ENCODE measurements at places on chromosomes 4 and X.

GRCh38 chr4:73533515-73534422 is 52.2 kb downstream of the AFM start:
- DNase-seq, result no peak

- no peak for DNase-seq
Observed at GRCh38 chrX:4805502-4805901, 1092.1 kb upstream of the PRKX start.

DNA sequence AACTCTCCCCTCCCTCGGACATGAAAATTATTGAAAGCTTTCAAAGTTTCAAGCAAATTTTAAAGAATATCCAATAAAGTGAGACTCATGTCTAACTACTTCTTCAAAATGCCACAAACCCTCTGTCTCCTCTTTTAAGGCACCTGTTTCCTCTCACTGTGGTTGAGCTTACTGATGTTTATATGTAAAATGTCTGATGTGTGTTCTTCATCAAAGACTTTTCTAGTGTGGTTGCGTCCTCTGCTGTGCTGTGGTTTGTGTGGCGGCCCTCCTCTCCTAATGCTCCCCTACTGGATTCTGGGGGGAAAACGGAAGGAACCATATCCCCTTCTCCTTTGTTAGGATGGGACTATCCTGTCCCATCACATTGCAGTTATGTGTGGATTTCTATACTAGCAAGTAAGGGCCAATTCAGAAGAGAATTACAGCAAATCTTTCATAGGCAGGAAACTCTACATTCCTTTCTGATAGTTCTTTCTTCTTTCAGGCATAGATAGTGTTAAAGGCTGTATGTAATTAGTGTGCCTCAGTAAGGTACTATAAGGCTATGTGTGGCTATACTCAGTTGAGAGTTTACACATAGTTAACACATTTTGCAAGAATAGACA is 221.0 kb upstream of the GPRIN3 start:
- no peak for DNase-seq

GRCh38 chrX:28379103-28379502 is 208.1 kb upstream of the IL1RAPL1 start:
- no peak for DNase-seq

DNA sequence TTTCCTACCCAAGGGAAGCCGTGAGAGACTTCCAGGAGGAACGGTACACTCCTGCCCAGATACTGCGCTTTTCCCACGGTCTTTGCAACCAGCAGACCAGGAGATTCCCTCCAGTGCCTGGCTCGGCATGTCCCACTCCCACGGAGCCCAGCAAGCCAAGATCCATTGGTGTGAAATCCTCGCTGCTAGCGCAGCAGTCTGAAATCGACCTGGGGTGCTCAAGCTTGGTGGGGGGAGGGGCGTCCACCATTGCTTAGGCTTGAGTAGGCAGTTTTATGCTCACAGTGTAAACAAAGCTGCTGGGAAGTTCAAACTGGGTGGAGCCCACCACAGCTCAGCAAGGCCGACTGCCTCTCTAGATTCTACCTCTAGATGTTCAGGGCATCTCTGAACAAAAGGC is 284.8 kb upstream of the FGF13 start:
- no peak for DNase-seq

GRCh38 chrX:150363561-150364346 is 637 bp downstream of the MAMLD1 start:
- DNase-seq, result no peak

DNA sequence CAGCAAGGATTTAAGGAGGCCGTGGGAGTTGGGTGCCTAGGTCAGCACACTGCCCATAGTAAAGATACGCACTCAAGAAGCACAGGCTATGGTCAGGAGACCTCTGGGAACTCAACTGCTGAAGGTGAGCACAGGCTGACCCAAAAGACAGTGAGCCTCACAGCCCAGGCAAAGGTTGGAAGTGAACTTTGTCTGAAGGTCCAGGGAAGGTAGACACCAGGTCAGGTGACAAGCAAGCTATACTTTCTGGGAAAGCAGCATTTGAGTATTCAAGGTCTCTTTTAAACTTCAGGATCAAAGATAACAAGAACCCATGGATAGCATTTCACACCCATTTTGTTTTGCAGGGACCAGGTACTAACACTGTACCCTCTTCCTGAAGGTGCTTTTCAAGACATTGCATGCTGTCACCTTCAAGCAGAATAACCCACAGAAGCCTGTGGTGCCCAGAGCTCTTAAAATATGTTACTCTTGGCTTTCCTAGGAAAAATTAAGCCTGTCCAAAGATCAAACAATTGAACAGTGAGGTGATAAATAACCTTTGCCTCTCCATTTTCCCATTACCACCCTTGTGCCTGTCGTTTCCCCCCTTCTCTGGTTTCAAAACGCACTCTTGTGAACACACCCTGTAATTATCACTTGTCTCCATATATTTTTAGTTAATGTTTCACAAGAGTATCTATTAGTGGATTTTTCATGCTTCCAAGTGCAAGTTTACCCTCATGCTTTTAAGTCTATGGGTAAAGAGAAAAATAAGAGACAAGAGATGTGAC is 3.4 kb upstream of the S100G start:
- DNase-seq, result no peak

- no peak for DNase-seq
Observed at GRCh38 chr4:166823126-166823525, 411.2 kb downstream of the SPOCK3 start.

GRCh38 chr4:153757407-153757806 is 2.4 kb downstream of the RNF175 start:
- DNase-seq, result no peak

DNA sequence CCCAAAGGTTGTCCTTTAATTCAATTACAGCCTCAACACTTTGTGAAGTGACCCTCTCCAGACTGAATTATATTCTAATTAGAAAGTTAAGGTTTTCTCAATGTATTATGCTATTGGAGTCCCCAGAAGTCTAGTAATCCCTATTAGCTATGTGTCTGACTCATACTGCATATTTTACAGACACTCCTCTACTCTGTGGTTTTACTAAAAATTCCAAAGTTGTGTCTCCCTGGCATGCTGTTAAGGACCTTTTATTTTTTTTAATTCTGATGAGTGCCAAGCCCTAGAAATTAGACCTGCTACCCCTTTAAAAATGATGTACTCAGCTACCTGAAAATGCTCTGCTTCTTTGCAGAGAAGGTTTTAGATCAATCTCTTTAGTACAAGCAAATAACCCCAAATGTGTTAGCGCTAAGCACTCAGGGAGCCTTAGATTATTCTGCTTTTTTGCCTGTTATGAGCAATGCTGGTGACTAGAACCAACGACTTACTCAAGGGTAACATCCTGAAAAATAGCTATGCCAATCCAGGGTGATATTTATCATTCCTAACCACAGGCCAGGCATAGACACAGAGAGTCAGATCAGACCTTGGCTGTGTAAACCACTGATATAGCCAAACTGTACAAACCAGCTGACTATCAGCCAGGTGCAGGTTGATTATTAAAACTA is 26.1 kb upstream of the CXCL13 start:
- no peak for DNase-seq

DNA sequence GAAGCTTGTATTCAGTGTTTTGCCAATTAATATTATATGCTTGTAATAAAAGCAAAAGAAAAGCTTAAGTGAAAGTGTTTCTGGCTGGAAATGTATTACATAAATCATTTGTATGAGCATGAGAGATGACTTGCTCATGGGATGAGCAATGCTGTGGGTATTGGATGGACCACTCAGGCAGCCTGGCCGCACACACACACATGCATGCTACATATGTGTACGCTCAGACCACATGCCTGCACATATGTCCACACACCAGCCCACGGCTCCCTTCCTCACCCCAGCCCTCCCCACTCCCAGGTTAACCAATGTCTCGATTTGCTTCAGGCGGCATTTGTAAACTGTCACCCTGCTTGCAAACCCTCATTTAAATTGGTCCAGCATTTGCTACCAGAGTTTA is 55.9 kb downstream of the CPLX1 start:
- no peak for DNase-seq

DNA sequence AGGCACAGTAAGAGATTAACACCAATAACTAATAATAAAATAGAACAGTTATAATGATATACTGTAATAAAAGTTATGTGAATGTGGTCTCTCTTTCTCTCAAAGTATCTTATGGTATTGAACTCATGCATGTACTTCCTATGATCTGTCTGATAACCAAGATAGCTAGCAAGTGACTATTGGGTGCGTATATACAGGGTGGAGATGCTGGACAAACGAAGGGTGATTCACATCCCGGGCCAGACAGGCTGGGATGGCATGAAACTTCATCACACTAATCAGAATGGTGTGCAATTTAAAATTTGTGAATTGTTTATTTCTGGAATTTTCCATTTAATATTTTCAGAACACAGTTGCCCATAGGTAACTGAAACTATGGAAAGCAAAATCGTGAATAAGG is 96.8 kb downstream of the PHEX start:
- DNase-seq, result no peak

GRCh38 chrX:33128048-33128805 is 83.1 kb downstream of the DMD start:
- no peak for DNase-seq

DNA sequence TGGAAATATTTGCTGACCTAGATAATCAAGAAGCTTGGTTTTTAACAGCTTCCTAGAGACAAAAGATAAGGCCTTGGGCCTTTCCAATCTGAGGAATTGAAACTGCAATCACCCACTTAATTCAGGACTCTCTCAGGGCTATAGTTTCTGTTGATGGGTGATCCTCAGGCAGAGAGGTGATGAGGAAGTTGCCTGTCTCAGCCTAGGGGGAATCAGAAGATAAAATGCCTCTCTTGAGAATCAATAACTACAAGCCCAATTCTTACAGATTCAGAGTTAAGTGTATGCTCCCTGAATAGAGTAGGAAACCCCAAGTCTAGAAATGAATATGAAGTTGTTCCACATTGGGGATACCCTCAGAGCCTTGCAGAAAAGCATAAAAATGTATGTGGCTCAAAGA is 45.5 kb downstream of the NFKB1 start:
- DNase-seq, result no peak

DNA sequence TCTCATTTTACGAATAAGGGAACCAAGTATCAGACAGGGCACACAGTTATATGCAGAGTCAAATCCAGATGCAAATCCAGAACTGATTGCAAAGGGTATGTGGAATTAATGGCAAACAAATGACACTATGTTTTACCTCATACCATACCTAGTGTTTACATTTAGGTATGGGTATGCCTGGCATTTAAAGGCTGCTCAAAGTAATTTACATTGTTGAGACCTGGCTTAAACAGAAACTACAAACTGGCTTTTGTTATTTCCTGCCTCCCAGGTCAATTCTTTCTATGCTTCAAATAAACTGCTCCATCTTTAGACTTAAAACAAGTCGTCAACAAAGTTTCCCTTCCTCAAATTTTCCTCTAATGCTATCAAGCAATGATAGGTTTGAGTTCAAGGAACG is 33.7 kb downstream of the ANKRD17 start:
- no peak for DNase-seq

DNA sequence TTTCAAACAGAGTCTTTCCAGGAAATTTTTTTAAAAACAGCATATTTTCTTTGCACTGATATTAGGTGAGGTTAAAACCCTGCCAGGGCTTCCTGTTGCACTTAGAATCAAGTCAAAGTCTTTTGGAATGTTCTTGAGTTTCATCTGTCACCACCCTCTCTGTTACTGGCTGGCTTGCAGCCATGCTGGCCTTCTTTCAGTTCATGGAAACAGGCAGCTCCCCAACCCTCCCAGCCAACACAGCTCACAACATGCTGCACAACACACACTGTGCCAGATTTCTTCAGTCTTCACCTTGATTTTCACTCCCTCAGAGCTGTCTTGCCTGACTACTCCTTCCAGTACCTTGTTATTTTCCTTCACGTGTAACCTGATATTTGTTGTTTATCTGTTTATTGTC is 129.5 kb downstream of the KCNIP4 start:
- no peak for DNase-seq

GRCh38 chr4:94472056-94472826 is 20.5 kb downstream of the PDLIM5 start:
- DNase-seq, result peak; percentile 62

DNA sequence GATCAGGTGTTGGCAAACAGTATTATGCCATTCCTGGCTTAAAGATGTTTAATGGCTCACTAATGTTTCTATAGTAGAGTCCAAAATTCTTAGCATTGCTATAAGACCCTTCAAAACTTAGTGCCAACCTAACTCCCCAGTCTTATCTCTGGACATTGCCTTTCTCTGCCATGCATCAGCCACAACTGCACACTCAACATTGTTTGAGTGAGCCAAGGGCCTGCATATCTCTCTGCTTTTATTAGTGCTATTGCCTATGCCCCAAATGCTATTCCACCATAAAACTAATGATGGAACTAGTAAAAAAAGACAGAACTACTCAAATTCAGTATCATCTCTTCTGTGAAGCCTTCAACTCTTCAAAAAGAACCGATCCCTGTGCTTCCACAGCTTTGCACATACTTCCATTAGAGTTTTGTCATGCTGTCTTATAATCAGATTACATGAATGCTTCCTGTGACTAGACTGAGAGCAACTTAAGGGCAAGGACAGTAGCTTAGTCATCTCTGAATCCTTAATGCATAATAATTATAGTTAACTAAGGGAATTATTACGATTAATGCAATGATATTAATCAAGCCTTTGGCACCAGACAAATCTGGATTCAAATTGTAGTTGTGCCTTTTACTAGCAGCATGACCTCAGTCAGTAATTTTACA is 53.7 kb downstream of the CHM start:
- no peak for DNase-seq

DNA sequence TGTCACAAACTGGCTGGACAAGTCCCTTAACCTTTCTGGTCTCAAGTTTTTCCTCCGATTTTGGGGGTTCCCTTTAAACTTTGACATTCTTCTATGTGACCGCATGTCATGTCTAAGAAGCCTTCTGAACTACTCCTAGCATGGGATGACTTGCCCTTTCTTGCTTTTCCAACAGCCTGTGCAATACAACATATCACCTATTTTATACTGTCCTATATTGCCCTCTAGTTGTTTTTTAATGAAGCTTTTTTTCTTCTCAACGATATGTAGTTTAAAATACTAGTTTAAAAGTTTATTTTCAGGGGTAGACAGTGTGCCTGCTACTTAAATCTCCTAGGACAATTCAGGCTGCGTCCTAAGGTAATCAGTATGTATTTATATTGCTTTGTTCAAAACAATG is 1.0 kb upstream of the IGBP1 start:
- DNase-seq, result no peak

DNA sequence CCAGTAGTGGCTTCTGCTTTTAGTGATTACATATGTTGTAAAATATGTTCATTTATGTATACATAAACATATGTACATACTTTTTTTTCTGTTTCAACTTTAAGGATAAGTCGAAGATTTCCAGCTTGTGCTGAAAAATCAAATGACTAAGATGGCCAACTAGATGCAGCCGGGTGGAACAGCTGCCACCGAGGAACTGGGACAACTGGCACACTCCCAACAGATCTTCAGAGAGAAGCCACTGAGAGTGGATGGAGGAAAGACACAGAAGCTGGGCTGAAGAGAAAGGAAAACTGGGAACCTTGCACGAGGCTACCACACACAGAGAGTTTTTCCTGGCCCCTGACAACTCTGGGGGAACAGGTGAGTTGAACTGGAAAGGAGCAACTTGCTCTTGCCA is 207.5 kb downstream of the FAM47B start:
- no peak for DNase-seq
